ENCODE measurements at places on chromosomes 1 and 21. TPM values are rescaled to one million over a fixed set of nuclear protein-coding genes. Genes with fewer than 3 reads are reported as not detected.

DNA sequence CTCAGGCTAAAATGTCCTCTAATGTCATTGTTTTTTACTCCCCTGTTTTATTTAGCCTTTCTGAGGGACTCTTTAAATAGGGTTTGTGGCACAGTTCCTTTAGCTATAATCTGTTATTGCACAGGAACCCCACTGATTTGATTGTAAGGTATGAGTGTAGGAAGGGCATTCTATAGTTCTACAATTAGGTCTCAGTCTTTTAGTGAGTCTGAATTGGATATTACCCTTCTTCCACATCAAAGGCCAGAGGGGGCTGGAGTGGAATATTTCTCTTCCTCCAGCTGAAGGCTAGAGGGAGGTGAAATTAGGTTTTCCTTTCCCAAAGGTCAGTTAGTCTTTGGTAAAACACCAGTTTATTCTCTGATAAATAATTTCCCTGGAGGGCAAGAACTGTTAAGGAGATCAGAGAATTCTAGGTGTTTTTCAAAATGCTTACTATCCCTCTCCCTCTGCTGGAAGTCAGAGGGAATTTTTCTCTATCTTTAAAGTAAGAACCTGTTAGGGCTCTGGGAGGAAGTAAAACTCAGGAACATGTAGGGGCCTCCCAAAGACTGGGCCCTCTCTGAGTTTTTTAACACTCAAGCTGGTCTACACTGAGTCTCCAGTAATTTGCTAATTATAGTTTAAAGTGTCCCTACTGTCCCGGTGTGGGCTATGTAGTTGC, 176.3 kb upstream of the ZNHIT6 start:
- DNase-seq: no peak

DNA sequence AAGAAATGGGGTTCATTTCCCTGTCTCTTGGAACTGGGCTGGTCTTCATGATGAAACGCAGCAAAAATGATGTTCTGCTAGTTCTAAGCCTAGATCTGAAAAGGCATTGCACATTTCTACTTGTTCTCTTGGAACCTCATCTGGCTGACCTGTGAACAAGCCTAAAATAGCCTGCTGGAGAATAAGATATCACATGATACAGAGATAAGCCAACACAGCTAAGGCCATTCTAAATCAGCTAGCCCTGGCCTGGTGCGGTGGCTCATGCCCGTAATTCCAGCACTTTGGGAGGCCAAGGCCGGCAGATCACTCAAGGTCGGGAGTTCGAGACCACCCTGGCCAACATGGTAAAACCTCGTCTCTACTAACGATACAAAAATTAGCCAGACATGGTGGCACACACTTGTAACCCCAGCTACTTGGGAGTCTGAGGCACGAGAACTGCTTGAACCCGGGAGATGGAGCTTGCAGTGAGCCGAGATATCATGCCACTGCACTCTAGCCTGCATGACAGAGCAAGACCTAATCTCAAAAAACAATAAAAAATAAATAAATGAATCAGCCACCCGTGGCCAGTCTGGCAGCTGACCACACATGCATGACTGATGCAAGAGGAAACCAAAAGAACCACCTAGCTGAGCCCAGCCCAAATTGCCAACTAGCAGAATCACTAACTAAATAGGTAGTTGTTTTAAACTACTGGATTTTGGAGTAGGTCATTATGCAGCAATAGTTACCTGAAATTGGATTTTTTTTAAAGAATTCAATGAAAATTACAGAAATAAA, 18.0 kb downstream of the CD244 start:
- DNase-seq: no peak

- DNase-seq: peak; percentile 80
Measured at GRCh38 chr1:233112186-233113008, 162.0 kb downstream of the NTPCR start.

NHLH1 gene
- total RNA-seq: 1.0 TPM

DNA sequence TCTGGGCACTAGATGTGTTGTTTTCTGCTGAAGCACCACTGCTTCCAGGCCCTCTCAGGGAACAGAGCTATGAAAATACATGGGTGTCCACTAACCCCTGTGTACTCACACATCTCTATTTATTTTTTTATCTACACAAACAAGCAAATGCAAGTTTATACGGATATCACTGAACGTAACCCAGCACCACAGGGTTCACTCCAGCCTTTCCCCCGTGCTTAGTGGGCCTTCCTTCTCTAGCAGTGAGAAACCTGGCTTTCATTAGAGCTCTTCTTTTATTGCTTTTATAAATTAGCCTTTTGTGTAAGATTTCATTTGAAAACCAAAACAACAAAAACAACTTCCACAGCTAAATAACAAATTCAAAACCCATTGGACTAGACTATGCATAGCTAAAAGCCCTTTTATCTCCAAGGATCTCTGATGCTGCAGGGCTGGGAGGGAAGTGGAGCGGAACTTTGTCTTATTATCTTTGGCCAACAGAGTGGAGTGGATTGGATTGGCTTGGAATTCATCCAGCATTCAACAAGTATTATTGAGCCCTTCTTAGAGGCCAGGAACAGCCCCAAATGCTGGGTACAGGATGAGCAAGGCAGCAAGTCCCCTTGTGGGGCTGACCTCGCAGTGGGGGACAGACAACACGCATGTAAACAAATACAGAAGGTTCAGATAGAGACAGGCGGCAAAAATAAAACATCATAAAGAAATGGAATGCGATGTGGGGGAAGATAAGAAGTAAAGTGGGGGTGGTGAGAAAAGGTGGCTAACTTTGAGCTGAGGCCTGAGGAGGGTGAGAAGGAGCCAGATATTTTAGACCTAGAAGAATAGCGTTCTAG, 371.8 kb upstream of the POU3F1 start:
- no peak for DNase-seq

PDZK1 gene
- 0.31 TPM for total RNA-seq

DNA sequence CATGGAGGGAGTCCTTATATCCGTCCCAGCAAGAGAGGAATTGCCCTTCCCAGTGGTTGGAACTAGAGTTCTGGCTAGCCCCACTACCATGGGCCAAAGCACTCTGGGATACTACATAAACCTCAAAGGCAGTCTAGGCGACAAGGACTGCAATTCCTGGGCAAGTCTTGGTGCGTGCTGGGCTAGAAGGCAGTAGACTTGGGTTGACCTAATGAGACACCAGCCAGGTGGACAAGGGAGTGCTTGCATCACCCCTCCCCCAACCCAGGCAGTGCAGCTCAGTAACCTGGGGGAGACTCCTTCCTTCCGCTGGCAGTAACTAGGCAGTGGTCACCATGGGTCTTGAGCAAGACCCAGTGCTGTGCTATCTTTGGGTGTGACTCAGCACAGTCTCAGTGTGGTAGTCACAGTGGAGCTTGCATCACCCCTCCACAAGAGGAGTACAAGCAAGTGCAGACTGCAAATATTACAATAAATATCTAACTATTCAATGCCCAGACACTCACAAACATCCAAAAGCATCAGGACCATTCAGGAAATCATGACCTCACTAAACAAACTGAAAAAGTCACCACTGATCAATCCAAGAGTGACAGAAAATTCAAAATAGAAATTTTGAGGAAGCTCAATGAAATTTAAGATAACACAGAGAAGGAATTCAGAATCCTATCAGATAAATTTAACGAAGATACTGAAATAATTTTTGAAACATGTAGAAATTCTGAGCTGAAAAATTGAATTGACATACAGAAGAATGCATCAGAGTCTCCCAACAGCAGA, 84.7 kb upstream of the LYPLAL1 start:
- DNase-seq: peak; percentile 89

DBT gene
- total RNA-seq: 4.6 TPM

GRCh38 chr1:109984190-109984455, 442 bp upstream of the AHCYL1 start:
- DNase-seq: no peak
